ENCODE measurements at places on chromosomes 11 and 22.
A peak's percentile ranks its signal among the peaks of the same experiment; 100 is the strongest.

DNA sequence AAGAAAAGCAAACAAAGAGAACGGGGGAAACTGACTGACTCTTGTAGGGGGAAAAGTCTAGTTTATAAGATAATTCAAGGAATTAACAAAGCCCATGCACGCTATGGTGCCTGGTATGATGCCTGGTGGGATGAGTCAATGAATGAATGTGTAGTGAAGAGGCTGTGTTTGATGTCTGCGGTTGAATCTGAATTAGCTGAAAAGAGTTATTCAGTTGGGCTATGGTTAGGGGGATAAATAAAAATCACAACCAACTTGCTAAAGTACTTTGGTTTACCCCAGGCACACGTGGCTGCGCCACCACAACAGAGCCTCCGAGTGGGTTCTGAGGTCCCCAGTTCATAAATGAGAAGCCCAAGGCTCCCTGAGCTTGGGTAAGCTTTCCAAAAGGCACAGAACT, 369.3 kb upstream of the SYN3 start:
- no peak for DNase-seq

DNA sequence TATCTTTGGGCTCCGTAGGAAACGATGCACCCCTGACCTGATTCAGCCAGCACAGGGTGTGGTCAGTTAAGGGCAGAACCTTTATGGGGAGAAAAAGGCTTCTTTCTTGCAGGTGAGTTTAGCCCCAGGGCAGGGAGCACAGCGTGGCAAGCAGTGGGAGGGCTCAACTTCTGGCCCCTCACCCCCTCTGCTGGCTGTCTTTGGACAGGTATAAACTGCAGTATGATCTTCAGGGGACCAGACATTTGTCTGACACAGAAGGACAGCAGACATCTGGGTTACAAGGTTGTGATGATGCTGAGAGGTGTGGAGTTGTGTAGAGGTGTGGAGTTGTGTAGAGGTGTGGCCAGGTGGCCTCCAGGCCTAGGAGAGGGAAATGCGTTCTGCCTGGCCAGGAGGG, 324.0 kb upstream of the PLET1 start:
- peak; percentile 56 for DNase-seq

DNA sequence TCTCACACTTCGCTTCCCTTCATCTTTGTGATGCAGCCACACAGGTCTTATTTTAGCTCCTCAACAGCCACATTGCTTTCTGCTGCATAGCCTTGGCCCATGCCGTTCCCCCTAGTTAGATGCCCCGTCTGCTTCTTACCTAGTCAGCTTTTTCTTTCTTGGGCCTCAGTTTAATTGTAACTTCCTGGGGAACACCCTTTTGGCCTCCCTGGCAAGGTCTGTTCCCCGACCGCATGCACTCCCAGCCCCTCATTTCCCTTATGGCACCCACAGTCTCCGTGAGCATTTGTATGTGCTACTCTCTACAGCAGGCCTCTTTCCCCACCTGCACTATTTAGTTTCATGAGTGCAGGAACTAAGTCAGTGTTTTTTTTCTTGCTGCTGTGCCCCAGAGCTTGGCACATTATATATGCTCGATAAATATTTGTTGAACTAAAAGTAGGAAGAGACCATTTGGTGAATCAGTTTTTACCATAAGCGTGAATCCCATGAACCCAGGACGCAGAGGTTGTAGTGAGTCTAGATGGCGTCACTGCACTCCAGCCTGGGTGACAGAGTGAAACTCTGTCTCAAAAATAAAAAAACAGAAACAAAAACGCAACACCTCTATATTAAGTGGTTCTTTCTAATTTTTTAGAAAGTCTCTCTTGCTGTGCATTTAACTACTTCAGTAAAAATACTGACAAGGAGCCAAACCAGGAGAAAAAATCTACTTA, 38.5 kb downstream of the TNRC6B start:
- DNase-seq, result no peak

GRCh38 chr11:45435706-45436105, 149.6 kb upstream of the SYT13 start:
- DNase-seq, result no peak

- no peak for DNase-seq
These were observed 36.4 kb downstream of the RAB30 start for GRCh38 chr11:83035070-83035854.

DNA sequence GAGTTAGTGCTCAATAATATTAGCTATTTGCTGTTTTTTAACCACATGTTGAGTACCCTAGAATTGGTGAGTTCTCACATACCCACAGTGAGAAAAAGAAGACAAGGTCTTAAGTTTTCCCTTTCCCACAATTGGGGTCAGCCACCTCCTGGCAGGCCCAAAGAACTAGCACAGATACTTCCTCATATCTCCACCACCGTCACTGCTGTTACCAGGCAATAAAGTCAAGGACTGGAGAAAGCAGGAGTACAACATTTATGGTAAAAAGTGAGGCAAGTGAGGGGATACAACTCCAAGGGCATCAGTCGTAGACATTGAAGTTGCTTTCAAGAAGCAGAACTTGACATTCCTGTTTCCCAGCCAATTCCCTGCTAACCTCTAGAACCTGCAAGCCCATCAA, 19.6 kb downstream of the ELP4 start:
- no peak for DNase-seq

DNA sequence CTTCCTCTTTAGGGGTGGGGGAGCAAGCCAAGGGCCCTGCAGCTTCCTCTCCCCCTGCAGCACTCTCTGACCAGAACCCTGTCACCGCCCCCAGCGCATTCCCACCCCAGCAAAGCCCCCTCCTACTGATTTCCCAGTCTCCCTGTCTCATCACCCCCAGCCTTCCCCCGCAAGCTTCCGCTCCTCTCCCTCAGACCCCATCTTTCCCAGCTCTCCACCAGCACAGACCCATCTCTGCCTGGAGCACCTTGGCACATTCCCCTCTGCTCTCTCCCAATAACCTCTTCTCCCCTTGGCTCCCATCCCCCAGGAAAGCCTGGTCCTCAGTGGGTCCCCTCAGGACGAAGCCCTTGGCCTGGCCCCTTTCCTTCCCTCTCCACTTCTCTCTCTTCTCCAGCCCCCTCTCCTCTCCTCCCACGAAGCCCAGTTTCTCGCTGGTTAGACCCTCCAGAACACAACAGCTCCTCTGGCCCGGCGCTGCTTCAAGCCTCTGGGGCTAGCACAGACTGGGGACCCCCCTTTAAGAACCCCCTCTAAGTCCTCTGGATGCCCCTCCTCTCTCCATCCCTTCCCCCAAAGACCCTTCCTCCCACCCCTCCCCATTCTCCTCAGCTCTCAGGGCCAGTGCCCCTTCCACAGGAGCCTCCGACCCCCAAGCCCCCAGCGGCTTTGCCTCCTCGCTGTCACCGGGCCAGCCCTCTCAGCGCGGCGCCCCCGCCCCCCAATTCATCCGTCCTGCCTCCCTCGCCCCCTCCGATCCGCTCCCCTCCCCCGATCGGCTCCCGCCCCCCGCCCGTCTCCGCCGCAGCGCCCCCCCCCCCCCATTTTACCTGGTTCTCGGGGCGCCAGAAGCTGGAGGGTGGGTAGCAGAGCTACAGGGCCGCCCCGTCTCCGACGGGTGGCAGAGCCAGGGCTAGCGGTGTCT, 594 bp downstream of the NRXN2 start:
- no peak for DNase-seq

DNA sequence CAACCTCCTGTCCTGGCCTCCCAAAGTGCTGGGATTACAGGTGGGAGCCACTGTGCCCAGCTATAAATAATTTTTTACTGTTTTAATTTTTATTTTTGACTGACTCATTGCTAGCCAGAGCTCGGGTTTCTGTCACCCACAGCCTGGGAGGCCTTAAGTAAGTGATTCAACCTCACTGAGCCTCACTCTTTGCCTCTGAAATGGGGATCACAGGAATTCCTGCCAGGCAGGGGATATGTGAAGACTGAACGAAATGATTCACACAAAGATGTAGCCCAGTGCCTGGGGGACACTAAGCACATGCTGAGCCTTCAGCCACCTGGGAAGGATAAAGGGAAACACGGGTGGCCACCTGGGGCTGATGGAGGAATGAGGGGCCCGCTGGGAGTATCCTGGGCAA, 3.8 kb upstream of the LRRC74B start:
- DNase-seq, result no peak

DNA sequence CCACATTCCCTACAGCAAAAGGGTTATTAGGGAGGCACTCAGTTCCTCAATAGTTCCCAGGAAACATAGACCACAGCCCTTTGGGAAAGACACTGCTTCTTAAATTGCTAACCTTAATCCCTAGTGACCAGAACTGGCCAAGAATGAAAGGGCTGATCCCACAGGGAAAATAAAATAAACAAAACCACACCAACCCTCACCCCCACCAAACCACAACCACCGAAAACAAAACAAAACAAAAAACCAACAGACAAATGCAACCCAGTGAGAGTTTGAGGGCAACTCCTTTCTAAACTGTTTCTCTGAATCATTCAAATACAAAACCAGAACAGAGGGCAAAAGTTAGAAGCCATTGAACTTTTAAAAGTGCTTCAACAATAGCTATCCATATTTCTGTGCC, 57.2 kb downstream of the NAV2 start:
- no peak for DNase-seq

- DNase-seq, result no peak
These were observed 7.1 kb downstream of the SLC7A4 start for GRCh38 chr22:21025266-21025665.

DNA sequence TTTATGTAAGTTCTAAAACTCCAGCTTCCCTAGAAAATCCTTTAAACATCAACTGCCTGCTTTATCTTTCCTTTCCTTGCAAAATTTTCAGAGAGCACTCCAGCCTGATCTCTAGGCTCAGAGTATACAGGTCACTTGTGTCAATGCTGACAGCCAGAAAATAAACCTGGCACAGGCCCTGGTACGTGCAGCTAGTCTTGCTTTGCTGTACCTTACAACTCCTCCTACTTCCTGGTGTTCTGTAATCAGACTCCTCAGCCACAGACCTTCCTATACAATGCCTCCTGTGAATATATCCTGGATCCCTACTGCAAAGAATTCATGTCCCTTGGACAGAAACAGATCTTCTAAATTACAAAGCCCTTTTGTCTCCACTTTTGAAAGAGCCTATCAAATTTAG, 24.2 kb upstream of the TMEM123 start:
- no peak for DNase-seq

- no peak for DNase-seq
These were observed 29.8 kb downstream of the SGSM3 start for GRCh38 chr22:40400159-40400558.

- DNase-seq, result peak; percentile 84
These were observed at the start of gene DGKZ for GRCh38 chr11:46346886-46347636. Gene DGKZ, plus strand, starts transcription at chr11:46347463. Its CDS starts 197 bp downstream, at chr11:46347660.

- DNase-seq, result no peak
These were observed 864 bp upstream of the USP28 start for GRCh38 chr11:113876074-113876797.

DNA sequence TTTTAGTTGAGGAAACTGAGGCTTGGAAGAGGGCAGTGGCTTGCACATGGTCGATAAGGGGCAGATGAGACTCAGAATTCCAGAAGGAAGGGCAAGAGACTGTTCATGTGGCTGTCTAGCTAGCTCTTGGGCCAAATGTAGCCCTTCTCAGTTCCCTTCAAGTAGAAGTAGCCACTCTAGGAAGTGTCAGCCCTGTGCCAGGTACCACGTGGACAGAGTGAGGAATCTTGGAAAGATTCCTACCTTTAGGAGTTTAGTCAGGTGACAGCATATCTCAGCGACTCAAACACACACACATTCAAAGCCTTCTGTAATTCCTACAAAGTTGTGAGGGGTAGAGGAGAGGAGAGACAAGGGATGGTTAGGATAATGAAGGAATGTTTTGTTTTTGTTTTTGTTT, 18.3 kb downstream of the PIK3IP1 start:
- no peak for DNase-seq

DNA sequence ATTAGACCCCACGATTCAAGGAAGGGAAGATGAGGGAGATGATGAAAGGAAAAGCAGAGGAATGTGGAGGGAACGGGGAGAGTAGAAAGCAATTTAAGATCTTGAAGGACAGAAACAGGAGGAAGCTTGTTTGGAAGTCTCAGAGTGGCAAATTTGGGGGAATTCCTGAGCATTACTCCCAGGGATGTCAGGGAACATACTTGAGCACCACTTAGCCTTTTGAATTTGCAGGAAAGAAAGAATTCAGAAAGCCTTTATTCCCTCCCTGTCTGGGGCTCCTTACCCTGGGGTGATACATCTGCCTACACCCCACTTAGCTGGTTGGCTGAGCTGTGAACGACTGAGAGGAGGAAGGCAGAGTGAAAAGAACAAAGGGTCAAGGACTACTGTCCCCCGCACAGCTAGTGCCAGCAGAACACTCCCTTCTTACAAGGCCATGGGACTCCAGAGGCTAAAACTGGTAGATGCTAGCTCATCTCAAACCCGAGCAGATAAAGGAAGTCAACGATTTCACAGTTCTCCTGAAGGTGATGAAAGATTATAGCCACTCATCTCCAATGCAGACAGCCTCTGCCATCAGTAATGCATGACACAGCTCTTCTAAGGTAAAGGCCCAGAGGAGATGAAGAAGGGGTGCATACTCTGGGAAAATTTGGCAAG, 84.0 kb upstream of the AKIP1 start:
- peak; percentile 77 for DNase-seq

GRCh38 chr22:31154975-31155374, 5.0 kb upstream of the RNF185 start:
- no peak for DNase-seq

DNA sequence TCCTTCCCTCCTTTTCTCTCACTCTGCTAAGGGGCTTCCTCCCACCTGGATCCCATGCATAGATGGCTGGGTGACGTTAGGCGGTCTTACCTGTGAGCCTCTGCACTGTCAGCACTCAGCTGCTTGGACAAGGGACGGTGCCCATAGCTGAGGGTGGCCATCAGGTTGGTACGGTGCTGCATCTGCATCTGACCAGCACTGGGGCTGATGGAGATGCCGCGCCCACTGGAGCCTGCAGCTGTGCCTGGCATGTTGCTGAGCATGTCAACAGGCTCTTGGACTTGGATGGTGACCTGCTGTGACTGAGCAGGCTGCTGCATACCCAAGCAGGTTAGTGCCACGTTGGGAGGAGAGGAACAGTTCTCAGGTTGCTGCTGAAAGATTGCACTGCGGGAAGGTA, 21.8 kb upstream of the APOA1 start:
- no peak for DNase-seq

GRCh38 chr22:44519886-44520285, 21.9 kb upstream of the RTL6 start:
- no peak for DNase-seq

GRCh38 chr11:19499026-19499669, 213.5 kb upstream of the NAV2 start:
- peak; percentile 14 for DNase-seq

DNA sequence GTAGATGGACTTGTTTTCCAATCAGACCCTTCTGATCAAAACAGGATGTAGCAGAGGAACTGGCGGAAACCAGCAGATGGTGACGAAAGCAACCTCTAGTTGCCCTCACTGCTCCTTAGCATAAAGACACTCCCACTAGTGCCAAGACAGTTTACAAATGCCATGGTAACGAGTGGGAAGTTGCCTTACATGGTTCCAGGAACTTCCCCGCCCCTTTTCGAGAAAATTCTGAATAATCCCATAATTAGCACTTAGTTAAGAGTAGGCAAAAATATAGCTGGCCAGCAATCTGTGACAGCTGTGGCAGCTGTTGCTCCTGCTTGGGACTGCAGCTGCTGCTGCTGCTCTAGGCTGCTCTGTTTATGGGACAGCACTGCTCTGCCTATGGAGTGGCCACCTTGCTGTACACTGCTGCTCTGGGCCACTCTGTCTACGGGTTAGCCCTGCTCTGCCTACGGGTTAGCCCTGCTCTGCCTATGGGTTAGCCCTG, 33.4 kb upstream of the SORL1 start:
- peak; percentile 77 for DNase-seq

GRCh38 chr11:134995741-134996140, 583.7 kb upstream of the B3GAT1 start:
- DNase-seq, result peak; percentile 90

- no peak for DNase-seq
These were observed 546.7 kb downstream of the CNTN5 start for GRCh38 chr11:99567334-99567956.

GRCh38 chr11:46370253-46370652, 11.2 kb upstream of the MDK start:
- DNase-seq, result no peak

Measured in mesendoderm (in vitro differentiated cells).